ENCODE measurements at places on chromosomes 16 and 17. TPM values are rescaled to one million over a fixed set of nuclear protein-coding genes. Genes with fewer than 3 reads are reported as not detected.

- H3K4me3 ChIP-seq = peak overlapping the region; percentile 97
- H3K27ac ChIP-seq = no peak overlapping the region
- no peak for DNase-seq
- no peaks in the 10 kb centered on the region for H3K27me3 ChIP-seq
- peaks cover 29% of the 10 kb centered on the region for H3K4me1 ChIP-seq
These were observed 2.4 kb downstream of the PPM1D start for GRCh38 chr17:60602385-60602742.

GRCh38 chr17:13601776-13602551, at the start of gene HS3ST3A1:
TSS of gene HS3ST3A1 (minus strand) at chr17:13601929. CDS start at chr17:13601129, 800 bp downstream.
- peaks cover 58% of the 10 kb centered on the region for H3K27me3 ChIP-seq
- H3K36me3 ChIP-seq = no peaks in the 10 kb centered on the region
- peak within 1 kb of the TSS; percentile 45 for H3K4me3 ChIP-seq
- peak; percentile 66 for DNase-seq
- H3K4me1 ChIP-seq = peaks cover 19% of the 10 kb centered on the region
- no peak within 1 kb of the TSS for H3K27ac ChIP-seq

DNA sequence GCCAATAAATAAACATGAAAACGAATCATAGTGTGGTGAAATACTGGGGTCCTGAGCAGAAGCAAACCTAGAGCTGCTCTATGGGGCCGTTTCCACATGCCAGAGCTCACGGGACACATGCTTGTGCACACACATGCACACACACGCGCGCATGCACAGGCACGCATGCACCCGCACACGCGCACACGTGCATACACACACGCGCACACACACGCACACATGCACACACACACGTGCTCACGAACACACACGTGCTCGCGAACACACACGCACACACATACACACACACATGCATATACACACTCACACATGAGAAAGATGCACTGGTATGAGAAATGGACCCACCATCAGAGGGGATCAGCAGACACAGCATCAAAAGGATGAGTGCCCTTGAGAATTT, 52.2 kb upstream of the DNAJA2 start:
- H3K27me3 ChIP-seq = no peaks in the 10 kb centered on the region
- H3K4me3 ChIP-seq = no peak overlapping the region
- peak; percentile 25 for DNase-seq
- no peaks in the 10 kb centered on the region for H3K4me1 ChIP-seq
- H3K27ac ChIP-seq = no peak overlapping the region

Gene CORO6
- 7.7 TPM for total RNA-seq

- H3K27me3 ChIP-seq = no peaks in the 10 kb centered on the region
- H3K36me3 ChIP-seq = no peaks in the 10 kb centered on the region
- peaks cover 9% of the 10 kb centered on the region for H3K4me1 ChIP-seq
- H3K4me3 ChIP-seq = no peak overlapping the region
These were observed 24.2 kb downstream of the SGSH start for GRCh38 chr17:80195671-80196529.

- no peak overlapping the region for H3K4me3 ChIP-seq
- no peaks in the 10 kb centered on the region for H3K36me3 ChIP-seq
- DNase-seq = no peak
- no peaks in the 10 kb centered on the region for H3K4me1 ChIP-seq
These were observed 368.9 kb upstream of the ASIC2 start for GRCh38 chr17:33661975-33662374.

- H3K4me3 ChIP-seq = no peak overlapping the region
- H3K36me3 ChIP-seq = no peaks in the 10 kb centered on the region
These were observed 9.5 kb downstream of the SLC6A4 start for GRCh38 chr17:30225919-30226553.

Gene TBCD
- 84.5 TPM for total RNA-seq

DNA sequence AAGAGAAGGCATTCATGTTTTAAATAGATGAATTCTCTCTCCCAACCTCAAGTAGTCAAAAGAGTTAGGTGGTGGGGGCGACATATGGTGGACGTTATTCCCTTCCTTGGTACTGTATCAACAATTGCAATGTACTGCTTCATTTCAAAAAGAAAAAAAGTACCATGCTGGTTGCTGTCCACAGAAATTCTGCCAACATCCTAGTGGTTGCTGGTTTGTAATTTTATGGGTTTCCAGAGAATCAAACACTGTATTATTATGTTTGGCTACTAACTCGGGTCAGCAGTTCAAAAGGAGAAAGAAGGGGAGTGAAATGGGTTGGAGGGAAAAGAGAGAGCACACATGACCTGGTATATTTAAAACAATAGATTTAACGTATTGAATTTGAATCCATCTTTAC, 61.1 kb upstream of the KCNJ16 start:
- H3K27ac ChIP-seq = no peak overlapping the region
- DNase-seq = no peak
- no peaks in the 10 kb centered on the region for H3K27me3 ChIP-seq
- H3K36me3 ChIP-seq = no peaks in the 10 kb centered on the region
- H3K4me1 ChIP-seq = no peaks in the 10 kb centered on the region

Gene IGF2BP1
- not detected for total RNA-seq

GRCh38 chr17:32484041-32484461, 2.7 kb upstream of the CDK5R1 start:
- H3K27ac ChIP-seq = no peak overlapping the region
- H3K4me3 ChIP-seq = no peak overlapping the region
- peak; percentile 47 for DNase-seq
- peaks cover 40% of the 10 kb centered on the region for H3K36me3 ChIP-seq
- H3K27me3 ChIP-seq = no peaks in the 10 kb centered on the region
